ENCODE measurements at places on chromosomes 1 and 21.

DNA sequence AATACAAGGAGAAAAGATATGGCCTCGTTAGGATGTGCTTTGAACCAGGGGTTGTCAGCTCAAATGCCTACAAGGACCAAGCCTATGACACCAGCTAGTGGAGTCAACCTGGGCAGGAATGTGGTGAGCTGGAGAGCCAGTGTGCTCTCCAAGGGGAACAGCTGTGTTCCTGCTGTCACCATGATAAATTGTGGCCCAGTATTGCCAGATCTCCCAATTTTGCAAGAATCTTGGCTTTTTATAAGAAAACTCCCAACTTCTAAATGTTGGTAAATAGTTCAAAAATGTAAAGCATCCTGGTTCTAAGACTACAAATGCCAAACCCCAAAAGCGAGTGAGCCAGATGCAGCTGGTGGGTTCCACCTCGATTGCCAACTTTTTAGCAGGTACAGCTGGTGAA is 391.1 kb downstream of the PLPP3 start:
- DNase-seq, result no peak

DNA sequence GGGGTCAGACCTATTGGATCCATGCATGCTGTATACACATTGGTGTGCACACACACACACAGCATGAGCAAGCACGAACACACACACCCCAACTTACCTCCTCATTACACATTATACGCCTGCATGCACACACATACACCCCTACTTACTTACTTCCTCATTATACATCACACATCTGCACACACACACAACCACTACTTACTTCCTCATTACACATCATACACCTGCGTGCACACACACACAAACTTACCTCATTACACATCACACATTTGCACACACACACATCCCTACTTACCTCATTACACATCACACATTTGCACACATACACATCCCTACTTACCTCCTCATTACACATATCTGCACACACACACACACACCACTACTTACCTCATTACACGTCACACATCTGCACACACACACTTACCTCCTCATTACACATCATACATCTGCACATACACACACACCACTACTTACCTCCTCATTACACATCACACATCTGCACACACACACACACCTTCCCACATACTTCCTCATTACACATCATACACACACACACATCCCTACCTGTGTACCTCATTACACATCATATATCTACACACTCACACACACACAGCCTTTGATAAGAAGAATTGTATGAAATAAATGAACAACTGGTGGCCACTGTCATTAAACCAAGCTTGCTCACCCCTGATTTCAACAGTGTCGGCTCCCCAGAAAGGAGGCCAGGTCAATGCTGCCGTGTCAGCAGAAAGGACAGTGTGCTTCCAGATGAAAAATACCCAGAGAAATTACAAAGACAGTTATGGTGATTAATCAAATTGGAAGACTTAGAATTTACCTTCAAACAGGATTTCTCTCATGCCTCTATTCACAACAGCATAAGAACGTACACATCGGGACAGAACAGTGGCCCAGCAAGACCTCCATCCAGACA is 117.8 kb downstream of the SETD4 start:
- DNase-seq, result no peak

DNA sequence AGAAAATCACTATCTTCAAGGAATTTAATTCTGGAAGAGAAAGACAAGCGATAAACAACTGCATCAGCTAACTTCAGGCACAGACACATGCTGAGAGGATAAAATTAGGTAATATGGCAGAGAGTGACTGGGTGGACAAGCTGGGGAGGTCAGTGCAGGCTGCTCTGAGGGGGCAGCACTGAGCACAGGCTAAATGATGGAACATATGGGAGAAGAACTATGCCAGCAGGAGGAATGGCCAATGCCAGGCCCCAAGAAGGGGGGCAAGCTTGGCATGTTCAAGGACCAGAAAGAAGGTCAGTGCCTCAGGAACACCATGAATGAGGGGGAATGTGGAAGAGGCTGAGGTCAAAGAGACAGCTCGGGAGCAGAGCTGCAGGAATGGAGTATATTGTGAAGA is 190.7 kb upstream of the MAP1LC3C start:
- DNase-seq, result no peak

GRCh38 chr1:241465673-241466072 is 53.9 kb downstream of the FH start:
- DNase-seq, result no peak

DNA sequence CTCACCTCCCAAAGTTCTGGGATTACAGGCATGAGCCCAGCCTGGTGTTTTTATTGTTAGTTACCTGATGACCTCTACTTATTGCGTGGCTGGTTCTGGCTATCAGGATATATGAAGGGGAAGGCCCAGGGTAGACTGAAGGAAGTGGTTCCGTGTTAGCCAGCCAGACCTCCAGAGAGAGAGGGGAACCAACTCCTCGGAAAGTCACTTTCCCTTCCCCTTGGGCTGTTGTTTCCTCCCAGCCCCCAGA is 2.5 kb upstream of the RCSD1 start:
- DNase-seq, result no peak

DNA sequence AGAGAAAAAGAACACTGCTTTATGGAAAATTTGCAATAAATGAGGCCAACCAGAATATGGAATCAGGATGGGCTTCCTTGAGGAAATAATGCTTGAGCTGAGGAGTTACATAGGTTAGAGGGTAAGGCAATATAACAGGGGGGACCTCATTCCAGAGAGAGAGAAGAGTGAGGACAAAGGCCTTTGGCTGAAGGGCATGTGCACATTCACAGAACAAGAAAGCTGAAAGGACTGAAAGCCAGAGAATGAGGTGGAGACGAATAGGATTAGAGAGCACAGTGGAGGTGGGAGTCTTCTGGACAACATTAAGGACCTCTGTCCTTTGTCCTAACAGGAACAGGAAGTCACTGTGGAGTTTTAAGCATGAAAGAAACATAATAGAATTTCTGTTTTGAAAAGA is 60.7 kb upstream of the MROH9 start:
- no peak for DNase-seq
